ENCODE measurements at places on chromosomes 7 and 10.
A peak's percentile ranks its signal among the peaks of the same experiment; 100 is the strongest.

DNA sequence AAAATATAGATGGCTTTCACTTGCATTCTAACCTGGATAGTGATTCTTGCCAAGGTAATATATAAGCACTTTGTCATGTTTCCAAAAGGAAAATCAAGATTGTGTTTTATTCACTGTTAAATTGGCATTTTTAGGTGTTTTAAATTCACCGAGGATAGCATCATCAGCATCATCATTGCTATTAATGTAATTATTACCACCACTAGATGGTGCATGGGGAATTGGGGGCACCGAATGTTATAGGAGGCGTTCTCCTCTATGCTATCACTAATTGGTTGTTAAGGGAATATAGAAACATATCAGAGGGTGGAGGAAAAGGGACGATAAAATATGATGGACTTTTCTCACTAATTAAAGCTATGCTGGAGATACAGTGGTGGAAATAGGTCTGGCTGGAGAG lies 95.5 kb downstream of the CELF2 start:
- peak; percentile 69 for DNase-seq

- DNase-seq: no peak
Observed at GRCh38 chr10:26216585-26217395, at the start of gene GAD2. Gene GAD2, plus strand, starts transcription at chr10:26216774. Its CDS starts 36 bp downstream, at chr10:26216810.

GRCh38 chr10:393106-393745 lies 258.0 kb downstream of the ZMYND11 start:
- DNase-seq: no peak

- DNase-seq: no peak
Observed at GRCh38 chr10:117432866-117433265, 57.6 kb upstream of the PDZD8 start.

- DNase-seq: no peak
Observed at GRCh38 chr7:6658618-6659345, 21.7 kb downstream of the ZNF316 start.

DNA sequence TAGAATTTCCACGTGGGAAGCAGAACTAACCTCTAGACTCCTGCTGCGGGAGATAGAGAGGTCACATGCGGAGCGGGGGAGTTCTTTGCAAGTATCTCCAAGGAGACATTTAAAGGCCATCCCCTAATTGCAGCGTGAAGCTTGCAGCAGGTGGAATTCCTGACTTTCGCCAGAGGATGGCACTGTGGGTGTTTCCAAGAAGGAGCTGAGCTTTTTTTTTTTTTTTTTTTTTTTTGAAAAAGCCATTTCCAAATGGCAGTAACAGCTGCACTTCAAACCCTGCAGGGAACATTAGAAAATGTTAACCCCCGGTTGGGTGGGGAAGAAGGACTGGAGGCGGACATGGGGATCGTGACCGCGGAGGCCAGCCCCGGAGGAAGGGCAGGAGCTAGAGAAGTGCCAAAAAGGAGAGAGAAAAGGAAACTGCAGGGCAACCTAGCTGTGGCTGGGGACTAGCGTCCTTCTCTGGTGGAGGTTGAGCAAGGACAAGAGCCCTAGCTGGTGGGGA lies 487.7 kb downstream of the TYW1 start:
- DNase-seq: peak; percentile 74

- no peak for DNase-seq
Observed at GRCh38 chr7:149010451-149010850, 17.9 kb downstream of the PDIA4 start.

DNA sequence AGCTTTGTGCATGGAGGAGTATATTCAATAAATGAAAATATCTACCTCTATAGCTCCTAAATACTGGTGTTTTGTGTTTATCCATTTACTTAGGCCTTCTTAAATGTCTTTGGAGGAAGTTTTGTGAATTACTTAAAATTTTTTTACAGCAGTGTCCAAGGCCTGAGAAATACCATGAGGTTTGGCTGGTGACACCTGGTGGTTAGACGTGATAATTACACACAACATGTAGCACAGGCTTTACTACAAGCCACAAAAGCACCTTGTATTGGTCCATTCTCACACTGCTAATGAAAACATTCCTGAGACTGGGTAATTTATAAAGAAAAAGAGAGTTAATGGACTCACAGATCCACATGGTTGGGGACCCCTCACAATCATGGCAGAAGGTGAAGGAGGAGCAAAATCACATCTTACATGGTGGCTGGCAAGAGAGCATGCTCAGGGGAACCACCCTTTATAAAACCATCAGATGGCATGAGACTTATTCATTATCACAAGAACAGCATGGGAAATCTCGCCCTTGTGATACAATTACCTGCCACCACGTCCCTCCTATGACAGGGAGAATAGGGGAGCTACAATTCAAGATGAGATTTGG lies 20.6 kb downstream of the HYAL4 start:
- DNase-seq: peak; percentile 68
